ENCODE measurements at places on chromosomes 5 and 9. TPM values are rescaled to one million over a fixed set of nuclear protein-coding genes. Genes with fewer than 3 reads are reported as not detected.

DNA sequence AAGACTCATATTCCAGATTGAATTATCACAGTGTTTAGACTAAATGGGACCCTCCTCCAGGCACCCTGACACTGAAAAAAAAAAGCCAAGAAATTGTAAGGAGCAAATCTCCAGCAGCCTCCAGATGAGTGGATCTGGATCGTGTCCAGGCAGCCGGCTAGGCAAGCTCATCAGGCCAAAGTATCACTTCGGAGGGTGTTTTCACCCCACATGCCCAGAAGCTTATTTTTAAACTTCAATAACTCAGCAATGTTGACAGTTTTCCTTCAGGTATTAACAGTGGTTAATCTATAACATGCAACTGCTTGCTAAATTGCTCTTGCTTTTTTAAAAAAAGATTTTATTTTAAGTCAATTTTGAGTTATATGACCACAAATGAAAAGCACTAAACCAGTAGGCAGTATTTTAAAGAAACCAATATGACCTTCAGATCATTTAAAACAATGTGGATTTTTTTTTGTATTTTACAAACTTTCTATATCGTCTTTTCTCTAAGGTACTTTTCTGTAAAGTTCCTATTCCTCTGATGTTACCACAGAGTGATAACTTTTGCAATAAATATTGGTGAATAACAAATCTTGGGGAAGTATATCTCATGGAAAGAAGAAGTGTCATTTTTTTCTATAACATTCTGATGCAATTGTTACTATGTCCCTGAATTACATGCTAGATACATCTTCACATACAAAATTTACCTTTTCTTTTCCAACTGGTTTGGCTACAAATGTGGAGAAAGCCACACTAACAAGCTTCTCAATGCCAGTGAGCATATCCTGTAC, 30.7 kb downstream of the ACOT12 start:
- no peak for DNase-seq

DNA sequence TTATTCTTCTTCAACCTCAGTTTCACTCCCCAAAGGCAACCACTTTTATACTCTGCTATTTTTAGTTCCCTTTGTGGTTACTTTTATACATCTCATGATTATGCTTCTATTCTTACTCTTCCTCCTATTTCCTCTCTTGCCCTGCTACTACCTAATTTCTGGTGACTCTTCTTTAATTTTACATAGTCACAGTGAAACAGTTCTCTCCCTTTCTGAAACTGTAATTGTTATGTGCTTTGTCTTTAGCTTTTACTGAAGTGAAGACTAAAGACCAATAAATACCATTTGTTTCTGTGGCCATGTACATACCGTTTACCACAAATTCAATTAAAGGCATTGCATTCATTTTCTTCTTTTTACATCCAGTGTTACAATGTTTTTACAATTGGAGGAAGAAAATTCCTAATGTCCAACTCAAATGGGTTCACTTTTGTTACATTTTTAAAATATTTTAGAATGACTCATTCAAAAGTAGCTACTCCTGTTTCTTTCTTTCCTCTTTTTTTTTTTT, 410.6 kb downstream of the PSAT1 start:
- no peak for DNase-seq

- no peak for DNase-seq
These were observed 137.5 kb downstream of the ICE1 start for GRCh38 chr5:5560016-5560415.

GRCh38 chr5:121138495-121138907, 674.4 kb downstream of the PRR16 start:
- DNase-seq, result no peak

GRCh38 chr9:114973216-114973615, 42.8 kb upstream of the TNFSF8 start:
- DNase-seq, result no peak

GRCh38 chr9:33133186-33133585, 34.0 kb downstream of the B4GALT1 start:
- no peak for DNase-seq

RPL12 gene
- 407 TPM for total RNA-seq

QRFP gene
- not detected for total RNA-seq

ZCCHC9 gene
- 10.9 TPM for total RNA-seq

CAMK4 gene
- total RNA-seq, result 0.48 TPM

TBC1D9B gene
- 41.3 TPM for total RNA-seq

IL13 gene
- not detected for total RNA-seq

Measured in cardiac septum (tissue), 1 donor.